ENCODE measurements at places on chromosomes 16 and 17.

DNA sequence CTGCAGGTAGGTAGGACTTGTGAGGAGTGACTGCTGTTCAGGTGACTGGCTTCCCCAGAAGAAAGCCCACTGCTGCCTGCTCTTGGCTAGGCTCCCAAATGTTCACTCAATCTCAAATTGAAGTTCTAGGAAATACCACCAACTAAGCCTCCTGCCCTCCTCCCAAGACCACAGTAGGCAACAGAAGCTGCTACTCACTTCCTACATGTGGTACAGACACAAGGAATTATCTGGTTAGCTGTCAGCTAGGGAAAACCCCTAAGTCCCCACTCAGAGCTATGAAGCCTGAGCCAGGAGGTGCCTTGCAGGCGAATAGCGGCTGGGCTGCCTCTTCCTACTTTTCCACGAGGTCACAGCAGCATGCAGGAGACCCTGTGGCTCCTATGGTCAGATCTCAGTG is 4.9 kb downstream of the FBXO39 start:
- no peak for DNase-seq

DNA sequence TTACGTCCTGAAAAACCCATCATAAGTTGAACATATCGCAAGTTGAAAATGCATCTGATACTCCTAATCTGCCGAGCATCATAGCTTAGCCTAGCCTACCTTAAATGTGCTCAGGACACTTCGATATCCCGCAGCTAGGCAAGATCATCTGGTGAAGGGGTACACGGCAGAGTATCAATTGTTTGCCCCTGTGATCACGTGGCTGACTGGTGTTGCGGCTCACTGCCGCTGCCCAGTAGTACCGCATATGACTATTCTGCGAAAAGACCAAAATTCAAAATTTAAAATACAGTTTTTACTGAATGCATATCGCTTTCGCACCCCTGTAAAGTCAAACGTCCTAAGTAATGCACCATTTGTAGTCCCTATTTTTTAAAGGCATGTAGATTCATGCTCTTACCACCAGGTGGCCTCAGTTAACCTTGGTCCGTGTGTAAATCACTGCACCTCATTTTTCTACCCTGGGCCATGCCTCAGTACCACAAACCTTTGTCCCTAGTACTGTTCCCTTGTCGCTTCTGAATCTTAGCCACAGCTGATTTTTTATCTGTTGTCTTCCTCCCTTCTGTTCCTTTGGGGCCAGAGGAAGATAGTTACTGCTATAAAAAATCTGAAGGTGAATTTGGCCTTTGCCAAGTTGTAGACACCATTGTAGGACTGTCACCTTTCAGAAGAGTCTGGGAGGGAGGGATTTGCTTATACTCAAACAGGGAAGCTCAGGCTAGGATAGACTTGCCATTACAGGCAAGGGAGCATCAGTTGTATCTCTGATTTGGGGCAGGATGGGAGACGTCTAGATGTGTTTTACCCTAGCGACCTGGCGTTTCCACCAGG is 34.4 kb downstream of the WWP2 start:
- peak; percentile 22 for DNase-seq

GRCh38 chr16:68386628-68387027 is 61.7 kb downstream of the SMPD3 start:
- DNase-seq, result no peak

- no peak for DNase-seq
These were observed 50.9 kb downstream of the MRC2 start for GRCh38 chr17:62678214-62678919.

GRCh38 chr16:71297341-71297634 is 8.1 kb upstream of the CMTR2 start:
- DNase-seq, result no peak

GRCh38 chr17:35116845-35117244 is 2.8 kb downstream of the RAD51D start:
- DNase-seq, result no peak

- no peak for DNase-seq
These were observed 47.2 kb downstream of the TNRC6A start for GRCh38 chr16:24776501-24777220.

DNA sequence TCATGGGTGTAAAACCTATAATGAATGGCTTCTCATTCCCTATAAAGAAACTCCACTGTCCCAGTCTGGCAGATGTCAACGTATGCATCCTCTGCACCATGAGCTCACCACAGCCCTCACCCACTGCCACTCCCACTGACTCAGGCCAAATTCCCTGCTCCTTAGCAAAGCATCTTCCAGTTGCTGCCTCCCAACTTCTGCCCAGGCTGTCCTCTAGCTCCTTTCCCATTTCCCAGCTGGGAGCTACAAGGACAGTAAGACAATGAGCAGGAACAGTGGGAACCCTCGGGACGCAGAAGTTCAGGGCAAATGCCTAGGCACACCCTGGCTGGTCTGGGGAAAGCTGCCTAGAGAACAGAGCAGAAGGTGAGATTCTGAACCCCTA is 9.1 kb upstream of the THAP11 start:
- no peak for DNase-seq

- no peak for DNase-seq
These were observed 354.3 kb downstream of the C16orf95 start for GRCh38 chr16:86962913-86963312.

DNA sequence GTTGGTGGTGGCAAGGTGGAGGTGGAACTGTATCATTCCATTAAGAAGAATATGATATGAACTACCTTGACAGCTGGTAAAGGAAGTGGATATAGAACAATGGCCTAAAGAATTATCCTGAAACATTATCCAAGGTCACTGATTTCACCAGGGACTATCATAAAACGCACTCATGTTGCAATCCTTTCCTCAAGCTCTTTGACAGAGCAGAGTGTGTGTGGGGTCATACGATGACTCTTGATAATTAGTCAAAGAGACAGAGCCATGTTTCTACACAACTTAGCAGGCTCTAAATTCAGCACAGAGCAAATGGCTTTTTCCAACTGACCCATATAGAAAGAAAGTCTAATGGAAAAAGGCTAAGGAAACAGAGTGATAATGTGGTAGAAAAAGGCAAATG is 126.4 kb upstream of the ANKFN1 start:
- no peak for DNase-seq

DNA sequence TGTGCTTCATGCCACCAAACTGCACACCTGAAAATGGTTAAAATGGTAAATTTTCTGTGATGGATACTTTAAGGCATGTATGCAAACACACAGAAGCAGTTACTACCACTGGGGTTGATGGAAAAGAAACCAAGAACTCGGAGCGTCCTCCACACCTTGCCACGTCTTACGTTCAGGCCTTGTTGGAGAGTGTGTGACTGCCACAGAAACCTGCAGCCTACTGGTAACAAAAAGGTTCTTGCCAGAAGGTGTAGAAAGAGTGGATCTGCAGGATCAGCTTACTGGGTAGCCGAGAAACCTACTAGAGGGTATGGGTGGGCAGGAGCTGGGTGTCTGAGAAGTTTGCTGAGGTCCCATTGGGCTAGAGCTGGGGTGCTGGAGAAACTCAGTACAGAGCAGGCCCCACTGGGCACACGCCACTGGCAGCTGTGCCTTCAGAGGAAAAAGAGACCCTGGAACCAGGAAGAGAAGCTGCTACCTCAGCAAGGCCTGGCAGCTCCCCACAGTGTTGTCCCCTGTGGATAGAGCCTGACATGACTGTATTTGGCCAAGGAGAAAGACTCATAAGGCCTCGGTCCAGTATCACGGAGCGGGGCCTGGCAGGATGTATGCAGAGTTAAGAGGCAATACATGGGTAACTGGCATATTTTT is 204.6 kb downstream of the SEC14L1 start:
- DNase-seq, result no peak

DNA sequence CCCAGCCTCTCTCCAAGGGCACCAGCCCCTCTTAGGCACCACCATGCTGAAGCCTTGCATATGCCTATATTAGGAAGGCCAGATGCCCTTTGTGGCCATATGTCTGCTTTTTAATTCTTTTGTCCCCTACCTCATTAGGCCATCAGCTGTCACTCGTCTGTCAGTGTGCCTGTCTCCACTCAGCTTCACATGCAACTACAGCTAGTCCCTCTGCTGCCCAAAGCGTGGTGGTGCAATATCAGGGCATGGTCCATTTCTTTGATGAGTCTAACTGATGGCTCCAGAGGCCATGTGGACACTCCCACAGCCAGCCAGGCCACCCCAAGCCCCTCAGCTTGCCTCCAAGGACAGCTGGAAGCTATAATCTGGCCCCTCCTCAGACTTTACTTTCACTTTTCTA is 36.3 kb downstream of the MYO18A start:
- no peak for DNase-seq

DNA sequence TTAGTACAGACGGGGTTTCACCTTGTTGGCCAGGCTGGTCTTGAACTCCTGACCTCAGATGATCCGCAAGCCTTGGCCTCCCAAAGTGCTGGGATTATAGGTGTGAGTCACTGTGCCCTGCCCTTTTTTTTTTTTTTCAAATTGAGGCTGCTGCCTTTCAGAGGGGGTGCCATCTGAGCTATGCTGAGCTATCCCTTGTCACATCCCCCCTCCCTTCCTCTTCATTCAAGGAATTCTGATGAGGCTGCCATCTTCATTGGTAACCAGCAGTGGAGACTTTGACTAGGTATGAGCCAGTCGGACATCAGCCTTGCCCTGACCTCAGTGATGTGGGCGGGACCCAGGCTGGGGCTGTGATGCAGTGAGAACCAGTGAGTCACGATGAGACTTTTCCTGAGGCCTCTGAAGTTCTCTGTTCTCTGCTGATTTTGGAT is 24.4 kb upstream of the GPT2 start:
- DNase-seq, result peak; percentile 4

GRCh38 chr17:30476726-30477082 is 504 bp upstream of the GOSR1 start:
- DNase-seq, result no peak

- no peak for DNase-seq
These were observed 208.8 kb downstream of the CCDC182 start for GRCh38 chr17:57536289-57536688.

DNA sequence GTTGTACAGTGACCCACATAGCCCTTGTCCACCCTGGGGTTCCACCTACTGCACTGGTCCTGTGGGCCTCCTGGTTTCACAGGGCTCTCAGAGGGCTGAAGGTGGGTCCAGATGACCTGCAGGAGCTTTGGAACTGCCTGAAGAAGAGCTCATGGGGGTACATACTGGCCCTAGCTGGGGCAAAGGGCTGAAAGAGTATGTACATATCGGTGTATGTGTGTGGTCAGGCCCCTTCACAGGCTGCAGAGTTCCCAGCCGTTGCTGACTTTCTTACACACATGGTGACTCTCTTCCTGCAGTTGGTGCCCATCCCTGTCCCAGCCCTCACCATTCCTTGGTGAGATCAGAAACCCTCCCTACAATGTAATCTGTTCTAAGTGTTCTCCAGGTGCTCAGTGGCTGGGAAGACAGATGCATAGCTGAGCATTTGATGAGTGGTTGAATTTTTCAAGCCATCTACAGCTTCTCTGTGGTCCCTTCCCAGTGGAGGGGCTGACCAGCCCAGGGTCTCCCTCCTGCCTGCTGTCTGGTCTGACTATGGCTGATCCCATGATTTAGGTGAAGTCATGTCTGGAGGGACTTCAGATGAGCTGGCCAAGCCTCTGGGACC is 2.4 kb upstream of the NFATC3 start:
- no peak for DNase-seq

- DNase-seq, result no peak
These were observed 7.1 kb downstream of the NKIRAS2 start for GRCh38 chr17:42026857-42027589.

DNA sequence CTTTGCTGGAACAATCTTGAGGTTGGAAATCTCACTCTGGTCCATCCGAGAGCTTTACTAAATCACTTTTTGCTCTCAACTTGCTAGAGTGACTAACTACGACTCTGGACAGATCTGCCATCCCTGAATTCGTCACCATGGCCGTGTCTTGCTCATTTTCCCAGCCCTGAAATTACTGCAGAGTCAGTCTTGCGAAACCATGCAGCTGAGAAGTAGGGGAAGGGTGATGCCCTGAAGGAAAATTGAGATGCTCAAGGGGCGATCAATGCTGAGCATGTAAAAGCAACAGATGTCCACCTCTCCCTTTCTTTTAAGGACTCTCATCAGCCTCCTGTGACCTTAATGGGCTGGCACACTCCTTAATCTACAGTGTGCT is 18.8 kb downstream of the PCTP start:
- DNase-seq, result peak; percentile 24

- no peak for DNase-seq
These were observed 70.5 kb upstream of the CHMP6 start for GRCh38 chr17:80921159-80921558.

- peak; percentile 17 for DNase-seq
These were observed 7.8 kb downstream of the MLYCD start for GRCh38 chr16:83906683-83907082.

DNA sequence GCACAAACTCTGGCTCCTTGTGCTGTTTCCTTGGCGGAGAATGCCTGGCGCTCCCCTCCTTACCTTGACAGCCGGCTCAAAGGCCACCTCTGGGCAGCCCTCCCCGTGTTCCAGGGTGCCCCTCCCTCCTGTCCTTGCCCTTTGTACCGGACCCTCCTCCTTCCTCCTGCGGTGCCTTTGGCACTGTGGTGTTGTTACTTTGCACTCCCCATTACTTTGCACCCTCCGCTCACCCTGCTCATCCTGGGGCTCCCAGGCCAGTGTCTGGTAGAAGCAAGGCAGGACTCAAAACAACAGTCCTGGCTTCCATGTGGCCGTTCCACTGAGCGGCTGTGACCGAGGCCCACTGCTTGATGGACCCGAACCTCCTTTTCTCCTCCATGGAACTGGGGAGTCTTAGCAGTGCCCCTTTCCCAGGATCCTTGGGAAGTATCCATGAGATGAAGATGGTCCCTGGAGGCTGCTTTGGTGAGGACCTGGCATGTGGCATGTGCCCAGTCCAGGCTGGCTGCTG is 147.8 kb downstream of the CMIP start:
- DNase-seq, result no peak

DNA sequence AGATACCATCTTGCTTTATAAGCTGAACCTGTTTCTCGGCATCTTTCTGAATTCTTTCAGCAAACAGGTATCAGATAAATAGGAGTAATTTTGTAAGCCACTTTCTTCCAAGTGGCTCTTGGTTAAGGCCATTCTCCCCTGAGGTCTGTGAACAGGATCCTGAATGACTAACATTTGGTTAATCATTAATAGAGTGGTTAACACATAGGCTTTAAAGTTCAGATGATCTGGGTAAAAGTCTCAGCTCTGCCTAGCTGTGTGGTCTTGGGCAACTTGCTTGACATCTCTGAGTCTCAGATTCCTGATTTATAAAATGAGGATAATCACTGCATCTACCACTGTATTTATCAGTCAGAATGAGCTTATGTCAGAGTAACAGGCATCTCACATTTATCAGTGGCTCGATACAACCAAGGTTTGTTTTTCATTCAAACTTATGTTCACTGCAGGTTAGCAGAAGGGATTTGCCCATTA is 44.4 kb upstream of the ANKFN1 start:
- no peak for DNase-seq

DNA sequence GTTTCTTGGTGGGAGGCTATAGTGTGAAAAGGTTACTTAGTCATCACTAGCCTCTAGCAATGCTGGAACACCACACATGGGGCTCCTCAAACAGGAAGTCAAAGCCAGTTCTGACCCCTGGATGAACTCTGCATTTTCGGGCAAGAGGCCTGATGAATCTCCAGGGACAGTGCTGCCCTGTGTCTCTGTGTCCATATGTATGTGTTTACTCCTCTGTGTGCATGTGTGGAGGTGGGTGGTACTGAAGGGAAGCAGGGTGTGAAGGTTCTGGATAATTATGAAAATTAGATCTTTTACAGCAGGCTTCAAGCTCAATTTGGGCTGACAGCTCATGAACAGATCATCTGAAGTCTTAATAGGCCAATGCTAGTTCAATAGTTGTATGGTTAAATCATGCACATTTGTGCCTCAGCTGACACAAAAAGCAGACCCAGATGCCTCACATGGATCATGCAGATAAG is 133.6 kb downstream of the SNX11 start:
- DNase-seq, result no peak

- no peak for DNase-seq
These were observed 5.9 kb upstream of the HOXB13 start for GRCh38 chr17:48734333-48735061.

- DNase-seq, result no peak
These were observed 5.4 kb downstream of the GID4 start for GRCh38 chr17:18044609-18045008.
